ENCODE measurements at places on chromosomes 2 and 18.

GRCh38 chr2:234701841-234702240, 205.0 kb upstream of the ARL4C start:
- DNase-seq, result no peak

DNA sequence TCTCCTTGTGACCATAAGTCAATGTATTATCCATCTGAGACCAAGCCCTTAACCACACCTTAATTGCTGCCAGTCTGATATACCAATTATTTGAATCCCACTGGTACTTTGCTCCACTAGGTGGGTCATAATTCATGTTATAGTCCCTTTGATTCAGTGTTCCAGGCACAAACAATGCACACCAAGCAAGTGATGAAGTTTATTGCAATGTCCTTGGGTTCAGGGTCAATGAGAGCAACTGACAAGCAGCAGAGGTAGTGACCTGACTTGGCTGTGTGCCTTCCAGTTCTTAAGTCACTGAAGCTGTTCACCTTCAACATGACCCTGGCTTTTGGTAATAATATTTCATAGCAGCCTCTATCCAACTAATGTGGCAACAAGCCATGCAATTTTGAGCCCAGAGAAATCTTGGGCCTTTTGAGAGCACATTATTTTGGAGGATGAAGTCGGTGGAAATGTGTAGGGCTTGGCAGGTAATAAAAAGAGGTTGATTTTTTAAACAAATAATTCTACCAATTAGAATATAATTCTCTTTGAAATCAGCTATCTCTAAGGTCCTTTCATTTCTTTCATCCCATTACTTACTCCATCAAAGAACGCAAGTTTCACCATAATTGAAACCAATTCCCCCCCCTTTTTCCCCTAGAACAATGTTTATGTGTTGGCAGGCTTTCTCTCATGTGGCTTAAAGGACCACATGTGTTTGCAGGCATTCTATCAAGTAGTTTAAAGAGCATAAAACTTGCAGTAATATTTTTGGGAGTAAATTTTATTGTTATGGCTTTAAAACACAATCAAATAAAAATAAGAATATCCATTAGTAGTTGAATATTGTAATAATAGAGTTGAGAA, 3.1 kb upstream of the CPO start:
- DNase-seq, result no peak

- DNase-seq, result no peak
These were observed 195.1 kb upstream of the LRP1B start for GRCh38 chr2:142325870-142326269.

DNA sequence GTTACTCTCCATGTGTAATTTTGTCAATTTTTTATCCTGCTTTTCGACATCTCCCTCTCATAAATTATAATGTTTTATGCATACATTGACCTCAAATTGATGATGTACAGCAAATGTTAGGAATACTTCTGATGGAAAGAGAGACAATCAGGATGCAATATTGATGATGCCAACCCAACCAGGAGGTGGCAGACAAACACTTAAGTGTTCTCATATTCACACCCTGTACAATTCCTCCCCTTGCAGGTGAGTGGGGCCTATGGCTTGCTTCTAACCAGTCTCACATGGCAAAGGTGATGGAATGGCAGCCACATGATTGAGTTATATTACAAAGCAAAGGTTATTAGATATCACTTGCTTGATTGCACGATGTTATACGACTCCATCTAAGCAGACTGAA, 594.3 kb upstream of the REG3G start:
- no peak for DNase-seq

GRCh38 chr2:211270257-211270656, 713.9 kb downstream of the CPS1 start:
- DNase-seq, result no peak

- peak; percentile 42 for DNase-seq
These were observed 1.3 kb upstream of the LRP2 start for GRCh38 chr2:169363560-169364150.

- no peak for DNase-seq
These were observed 162.3 kb upstream of the REV1 start for GRCh38 chr2:99651930-99652670.

DNA sequence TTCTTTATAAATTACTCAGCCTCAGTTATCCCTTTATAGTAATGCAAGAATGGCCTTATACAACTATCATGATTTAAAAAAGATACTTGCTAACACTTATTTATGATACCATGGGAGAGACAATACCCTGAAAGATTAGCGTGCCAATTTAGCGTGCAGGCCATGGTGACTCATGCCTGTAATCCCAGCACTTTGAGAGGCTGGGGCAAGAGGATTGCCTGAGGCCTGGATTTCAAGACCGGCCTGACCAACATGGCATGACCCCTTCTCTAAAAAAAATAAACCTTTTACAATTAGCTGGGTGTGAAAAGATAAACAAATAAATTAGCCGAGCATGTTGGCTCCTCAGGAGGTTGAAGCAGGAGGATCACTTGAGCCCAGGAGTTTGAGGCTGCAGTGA, 493.4 kb upstream of the FSIP2 start:
- no peak for DNase-seq

- DNase-seq, result no peak
These were observed 12.0 kb downstream of the SFTPB start for GRCh38 chr2:85655961-85656417.

DNA sequence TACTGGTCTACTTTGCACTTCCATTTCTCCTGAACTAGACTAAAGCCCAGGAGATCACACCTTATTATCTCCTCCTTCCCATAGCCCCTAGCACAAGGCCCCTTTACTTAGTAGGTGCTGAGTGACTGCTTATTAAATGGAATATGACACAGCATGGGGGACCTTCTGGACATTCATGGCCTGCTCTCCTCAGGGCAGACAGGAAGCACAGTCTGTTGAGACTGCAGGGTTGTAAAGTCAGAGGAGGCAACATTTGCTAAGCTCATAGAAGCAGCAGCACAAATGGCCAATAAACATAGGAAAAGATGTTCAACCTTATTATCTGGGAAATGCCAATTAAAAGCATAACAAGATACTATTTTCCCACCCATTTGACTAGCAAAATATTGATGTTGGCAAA, 75.3 kb downstream of the DNMT3A start:
- DNase-seq, result no peak

DNA sequence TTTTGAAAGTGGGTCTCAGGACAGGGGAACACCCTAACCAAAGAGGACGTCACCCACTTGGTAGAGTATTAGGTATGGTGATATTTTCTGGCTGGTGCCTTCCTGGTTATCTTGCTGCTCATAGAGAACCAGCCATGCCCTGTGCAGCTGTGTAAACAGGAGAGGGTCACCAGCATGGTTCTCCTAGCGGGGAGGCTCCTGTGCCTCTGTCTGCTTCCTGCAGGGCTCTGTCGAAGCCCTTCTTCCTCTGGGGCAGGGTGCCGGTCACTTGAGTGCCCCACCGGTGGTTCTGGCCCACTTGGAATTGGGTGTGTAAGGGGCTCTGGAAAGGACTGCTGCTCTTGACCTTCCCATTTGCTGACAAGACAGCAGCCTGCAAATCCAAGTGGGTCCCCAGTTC, 131.6 kb upstream of the MSH6 start:
- DNase-seq, result no peak

- no peak for DNase-seq
These were observed 64.7 kb upstream of the RASGRP3 start for GRCh38 chr2:33411765-33412164.

- no peak for DNase-seq
These were observed 256.1 kb upstream of the ZNF521 start for GRCh38 chr18:25608091-25608490.

DNA sequence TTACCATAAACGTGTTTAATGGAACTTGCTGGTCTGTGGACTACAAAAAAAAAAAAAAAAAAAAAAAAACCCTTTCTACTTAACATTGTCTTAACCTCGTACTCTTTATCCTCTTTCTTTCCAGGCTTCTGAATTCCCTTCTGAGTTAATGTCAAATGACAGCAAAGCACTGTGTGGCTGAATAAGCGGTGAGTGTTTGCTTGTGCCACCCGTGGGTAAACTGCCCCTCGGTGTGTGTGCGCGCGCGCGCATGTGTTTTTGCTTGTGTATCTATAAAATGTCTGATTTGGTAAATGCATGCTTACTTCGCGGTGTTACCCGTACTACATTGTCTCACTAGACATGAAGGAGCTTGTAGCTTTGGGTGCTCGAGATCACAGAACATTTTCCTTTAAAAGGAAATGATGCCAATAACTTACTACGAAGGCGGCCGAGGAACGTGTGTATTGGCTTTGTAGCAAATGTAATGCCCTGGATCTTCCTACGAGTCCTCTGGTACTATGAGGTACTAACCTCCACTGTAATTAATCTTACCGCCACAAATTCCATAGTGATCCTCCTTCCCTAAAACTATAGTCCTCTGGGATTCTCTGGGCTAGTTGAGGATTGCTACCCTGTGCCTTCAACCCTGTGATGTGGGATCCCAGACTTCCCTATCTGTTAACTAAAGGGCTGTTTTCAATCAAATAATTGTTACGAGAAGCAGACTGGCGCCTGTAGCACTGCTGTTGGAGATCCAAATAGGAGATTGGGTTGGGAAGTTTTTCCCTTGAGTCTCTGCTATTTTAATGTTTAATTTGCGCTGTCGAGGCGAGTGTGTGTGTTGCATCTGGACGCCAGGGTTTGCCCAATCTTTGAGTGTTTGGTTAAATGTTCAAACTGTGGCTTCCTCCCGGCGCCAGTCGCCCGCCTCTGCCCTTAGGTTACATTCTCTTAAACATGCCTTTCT, 1.1 kb downstream of the ID2 start:
- DNase-seq, result peak; percentile 68

DNA sequence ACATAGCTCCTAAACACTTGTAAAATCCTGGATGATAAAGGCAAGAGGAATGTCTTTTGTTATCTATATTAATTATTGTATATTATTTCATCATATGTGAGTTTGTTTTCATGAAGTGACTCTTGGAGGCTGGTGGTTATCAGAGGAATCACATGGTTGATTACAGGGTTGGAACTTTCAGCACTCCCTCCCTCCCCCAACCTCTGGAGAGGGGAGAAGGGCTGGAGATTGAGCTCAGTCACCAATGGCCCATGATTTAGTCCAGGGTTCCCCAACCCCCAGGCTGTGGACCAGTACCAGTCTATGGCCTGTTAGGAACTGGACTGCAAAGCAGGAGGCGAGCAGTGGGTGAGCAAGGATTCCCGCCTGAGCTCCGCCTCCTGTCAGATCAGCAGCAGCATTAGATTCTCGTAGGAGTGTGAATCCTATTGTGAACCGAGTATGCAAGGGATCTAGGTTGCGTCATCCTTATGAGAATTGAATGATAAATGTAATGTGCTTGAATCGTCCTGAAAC, 37.7 kb downstream of the FBXO48 start:
- DNase-seq, result no peak

DNA sequence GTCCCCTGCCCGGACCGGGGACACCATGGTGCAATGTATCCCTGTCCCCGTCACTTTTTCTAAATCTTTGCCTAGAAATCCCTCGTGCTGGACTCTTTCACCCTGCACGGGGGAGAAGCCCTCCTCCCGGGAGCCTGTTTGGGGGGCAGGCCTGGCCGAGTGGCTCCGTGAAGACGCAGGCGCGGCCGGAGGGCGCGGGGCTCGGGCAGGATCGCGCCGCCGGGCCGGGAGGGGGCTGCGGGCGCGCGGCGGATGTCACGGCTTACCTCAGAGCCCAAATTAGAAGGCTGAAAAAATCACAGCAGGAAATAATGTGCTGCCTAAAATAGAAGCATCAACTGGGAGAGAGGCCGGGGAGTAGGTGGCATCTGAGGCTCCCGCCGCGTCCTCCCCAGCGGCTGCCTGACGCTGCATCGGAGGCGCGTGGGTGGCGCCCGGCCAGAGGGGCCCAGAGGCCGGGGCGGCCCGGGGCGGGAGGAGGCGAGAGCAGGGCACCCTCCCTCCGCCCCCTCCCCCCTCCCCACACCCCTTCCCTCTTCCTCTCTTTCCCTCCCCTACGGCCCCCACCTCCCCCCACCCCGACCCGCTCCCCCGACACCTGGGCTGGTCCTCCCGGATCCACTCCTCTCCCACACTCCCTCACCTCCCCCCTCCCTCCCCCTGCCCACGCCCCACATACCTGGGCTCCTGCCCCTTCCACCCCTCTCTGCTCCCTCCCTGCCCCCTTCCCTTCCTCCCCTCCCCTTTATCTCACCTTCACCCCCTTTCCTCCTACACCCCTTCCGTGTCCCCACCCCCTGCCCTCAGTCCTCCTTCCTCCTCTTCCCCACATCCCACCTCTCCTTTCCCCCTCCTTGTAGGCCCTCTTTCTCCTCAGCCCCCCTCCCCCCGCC, 51.9 kb downstream of the SLC4A1AP start:
- DNase-seq, result peak; percentile 54

GRCh38 chr2:240911641-240912265, 5.6 kb downstream of the CROCC2 start:
- no peak for DNase-seq

DNA sequence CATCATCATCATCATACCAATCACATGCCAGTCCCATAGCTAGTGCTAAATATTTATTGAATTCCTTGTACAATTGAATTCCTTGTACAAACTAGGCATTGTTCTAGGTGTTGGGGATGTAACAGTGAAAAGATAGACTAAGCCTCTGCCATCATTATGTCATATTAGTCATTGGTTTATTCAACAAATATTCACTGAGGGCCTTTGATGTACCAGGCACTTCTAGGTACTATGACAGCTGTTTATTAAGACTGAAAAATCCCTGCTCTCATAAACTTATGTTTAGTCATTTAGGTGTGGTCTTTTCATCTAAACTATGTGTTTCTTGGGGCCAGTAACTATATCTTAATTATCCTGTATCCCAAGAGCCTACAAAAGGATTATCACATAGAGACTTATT, 412.3 kb upstream of the ETAA1 start:
- no peak for DNase-seq
